ENCODE measurements at places on chromosomes 13 and 19.

GRCh38 chr13:60356970-60357369 lies 40.0 kb upstream of the TDRD3 start:
- no peak for DNase-seq

- peak; percentile 57 for DNase-seq
These were observed 271.4 kb downstream of the NALCN start for GRCh38 chr13:101144808-101145419.

- DNase-seq, result peak; percentile 53
These were observed 10.9 kb upstream of the MEIS3 start for GRCh38 chr19:47430041-47430802.

GRCh38 chr13:51772105-51772455 lies 31.9 kb downstream of the DHRS12 start:
- DNase-seq, result no peak

DNA sequence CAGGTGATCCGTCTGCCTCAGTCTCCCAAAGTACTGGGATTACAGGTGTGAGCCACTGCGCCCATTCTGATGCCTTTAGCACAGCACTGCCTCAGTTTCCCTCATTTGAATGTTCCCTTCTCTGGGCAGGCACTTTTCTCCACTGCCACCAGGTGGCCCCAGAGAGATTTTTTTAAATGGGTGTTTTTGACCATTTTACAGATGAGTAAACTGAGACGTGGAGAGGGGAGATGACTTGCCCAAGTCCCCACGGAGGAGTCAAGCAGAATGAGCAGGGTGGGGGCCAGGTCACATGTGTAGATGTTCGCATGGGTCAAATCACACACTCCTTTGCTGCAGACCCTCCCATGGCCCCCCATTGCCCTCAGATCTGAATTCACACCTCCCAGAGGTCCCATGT lies 3.2 kb upstream of the PDE4C start:
- DNase-seq, result no peak

GRCh38 chr19:10831987-10832938 lies 3.7 kb downstream of the TMED1 start:
- no peak for DNase-seq

- DNase-seq, result no peak
These were observed 768.1 kb upstream of the SPRY2 start for GRCh38 chr13:81109026-81109425.

GRCh38 chr19:9913237-9914000 lies 22.9 kb downstream of the OLFM2 start:
- no peak for DNase-seq

DNA sequence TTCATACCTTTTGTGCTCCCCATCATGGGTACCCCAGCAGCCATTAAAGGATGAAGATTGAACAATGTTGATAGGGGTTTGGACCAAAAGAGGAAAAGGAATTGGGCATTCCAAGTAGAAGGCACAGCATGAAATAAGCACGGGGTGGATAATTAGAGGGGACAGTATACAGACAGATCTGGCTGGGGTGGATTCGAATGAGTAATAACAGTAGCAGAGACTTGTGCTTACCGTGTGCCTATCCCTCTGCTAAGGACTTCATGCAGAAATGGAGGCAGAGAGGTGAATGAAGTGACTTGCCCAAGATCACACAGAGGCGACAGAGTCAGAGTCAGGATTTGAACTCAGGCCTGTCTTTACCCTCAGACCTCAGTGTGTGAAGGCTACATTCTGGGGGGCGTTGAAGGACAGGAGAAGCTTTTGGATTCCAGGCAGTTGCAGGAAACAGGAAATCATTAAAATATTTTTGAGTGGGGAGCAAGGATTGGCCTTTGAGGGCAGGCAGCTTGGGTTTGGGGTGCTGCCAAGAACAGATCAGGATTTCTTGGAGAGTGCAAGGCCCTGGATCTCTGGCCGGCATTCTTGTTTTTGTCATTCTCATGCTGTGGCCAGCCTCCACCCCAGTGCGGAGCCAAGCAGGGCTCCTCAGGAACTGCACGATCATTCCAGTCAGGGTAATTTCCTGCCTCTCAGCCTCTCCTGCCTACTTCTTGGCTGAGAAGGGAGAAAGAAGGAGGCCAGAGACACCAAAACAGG lies 18.7 kb downstream of the PAF1 start:
- DNase-seq, result no peak

- peak; percentile 54 for DNase-seq
These were observed 17.7 kb downstream of the ZMYM5 start for GRCh38 chr13:19845758-19846157.

- no peak for DNase-seq
These were observed 8.3 kb downstream of the IFNL3 start for GRCh38 chr19:39236527-39236926.

- DNase-seq, result peak; percentile 58
These were observed at the start of gene CCDC106 for GRCh38 chr19:55647732-55648584. Gene CCDC106, plus strand, starts transcription at chr19:55648212. Its CDS starts 835 bp downstream, at chr19:55649047.

DNA sequence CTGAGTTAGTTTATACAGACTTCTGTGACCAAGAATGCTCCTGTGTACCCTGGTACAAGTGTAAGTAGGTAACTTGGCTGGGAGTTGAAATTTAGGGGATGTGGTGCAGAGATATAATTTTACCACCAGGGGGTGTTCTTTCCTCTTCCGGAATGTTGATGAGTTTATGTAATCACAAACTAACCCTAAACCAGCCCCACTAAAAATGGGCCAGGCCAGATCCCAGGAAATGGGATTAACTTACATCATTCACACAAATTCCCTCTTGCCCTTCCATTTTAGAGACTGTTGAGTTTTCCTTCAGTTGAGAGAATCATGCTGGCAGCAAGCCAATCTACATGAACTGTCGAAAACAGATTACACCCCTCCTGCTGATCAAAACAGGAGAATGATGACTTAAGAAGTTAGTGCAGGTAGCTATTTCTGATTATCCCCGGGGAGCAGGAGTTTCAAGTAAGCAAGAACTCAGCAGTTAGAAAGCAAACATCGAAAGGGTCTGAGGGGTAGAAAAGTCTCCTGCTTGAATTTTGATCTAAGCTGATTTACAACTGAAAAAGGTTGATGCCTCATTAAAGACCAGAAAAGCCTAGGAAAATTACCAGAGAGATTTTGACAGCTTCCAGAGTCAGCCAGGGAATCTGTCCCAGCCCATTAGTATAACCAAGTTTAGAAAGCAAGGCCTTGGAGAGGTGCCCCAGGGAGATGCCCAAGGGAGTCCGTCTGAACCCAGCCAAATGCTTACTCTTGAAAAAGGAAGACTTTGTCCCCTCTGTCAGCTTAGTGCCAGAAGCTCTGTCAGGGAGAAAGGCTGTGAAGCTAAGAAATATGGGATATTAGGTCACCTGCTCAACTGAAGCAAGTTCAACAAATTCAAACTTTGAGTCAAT lies 32.3 kb upstream of the MED4 start:
- peak; percentile 70 for DNase-seq

- no peak for DNase-seq
These were observed 5.4 kb upstream of the IPO5 start for GRCh38 chr13:97948041-97948440.

- DNase-seq, result no peak
These were observed 90.2 kb downstream of the DHRS12 start for GRCh38 chr13:51713807-51714206.

Data from inflammatory macrophage (primary cell).